ENCODE measurements at places on chromosomes 12 and 14.

GRCh38 chr12:113777751-113778150, 188.4 kb downstream of the RBM19 start:
- peak; percentile 28 for DNase-seq

DNA sequence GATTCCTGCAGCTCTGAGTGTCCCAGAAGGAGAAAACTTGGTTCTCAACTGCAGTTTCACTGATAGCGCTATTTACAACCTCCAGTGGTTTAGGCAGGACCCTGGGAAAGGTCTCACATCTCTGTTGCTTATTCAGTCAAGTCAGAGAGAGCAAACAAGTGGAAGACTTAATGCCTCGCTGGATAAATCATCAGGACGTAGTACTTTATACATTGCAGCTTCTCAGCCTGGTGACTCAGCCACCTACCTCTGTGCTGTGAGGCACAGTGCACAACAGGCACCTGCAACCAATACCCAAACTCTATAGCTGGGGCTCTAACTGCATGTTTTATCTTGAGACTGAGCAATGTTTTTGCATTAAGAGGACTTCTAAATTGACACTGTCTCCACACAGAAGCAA, 379.2 kb upstream of the OR4E1 start:
- DNase-seq = peak; percentile 7

DNA sequence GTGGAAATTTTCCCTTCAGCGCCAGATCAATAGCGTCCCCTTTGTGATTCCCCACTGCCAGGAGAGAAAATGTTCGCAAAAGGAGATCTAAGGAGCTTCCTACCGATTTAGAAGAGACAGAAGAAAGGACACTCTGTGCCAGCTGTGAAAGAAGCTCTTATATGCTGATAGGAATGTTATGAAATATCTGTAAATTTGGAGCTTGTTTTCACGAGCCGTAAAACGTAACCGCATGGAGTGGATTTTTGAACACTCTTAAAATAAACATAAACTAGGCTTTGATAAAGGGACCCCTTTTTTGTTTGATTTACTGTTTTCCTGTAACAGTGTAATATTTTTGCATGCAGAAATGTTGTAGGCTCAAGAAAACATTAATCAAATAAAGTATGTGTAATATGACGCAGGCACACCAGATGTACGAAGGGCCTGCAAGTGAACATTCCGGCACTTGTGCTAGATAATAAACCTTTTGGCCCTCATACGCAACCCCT, 346.8 kb downstream of the ETNK1 start:
- no peak for DNase-seq

DNA sequence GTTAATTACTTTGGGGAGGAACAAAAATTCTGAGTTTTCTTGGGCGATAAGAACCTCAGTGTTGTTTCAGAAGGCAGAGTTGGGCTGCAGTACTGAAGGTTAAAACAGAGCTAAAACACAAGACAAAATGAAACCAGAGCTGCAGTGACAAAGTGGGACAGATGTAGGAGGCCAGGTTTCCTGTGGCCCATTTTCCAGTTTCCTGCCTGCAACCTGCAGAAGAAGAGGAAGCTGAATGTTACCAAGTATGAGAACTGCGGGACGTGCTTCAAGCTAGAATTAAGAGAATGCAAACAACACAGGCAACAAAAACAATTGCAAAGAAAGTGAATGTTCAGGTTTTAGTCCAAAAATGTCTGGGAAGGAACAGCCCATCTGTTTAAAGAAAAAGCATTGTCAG, 17.8 kb downstream of the ELK3 start:
- no peak for DNase-seq

All from PC-3 (cell line).